ENCODE measurements at places on chromosomes 7 and 10. TPM values are rescaled to one million over a fixed set of nuclear protein-coding genes. Genes with fewer than 3 reads are reported as not detected.

Gene CUZD1
- 1.5 TPM for total RNA-seq

Gene PDE1C
- total RNA-seq, result 5.6 TPM

Gene SPAG6
- not detected for total RNA-seq

Gene ATRNL1
- total RNA-seq, result 0.30 TPM

Gene FEZF1
- total RNA-seq, result not detected

Gene IFIT5
- total RNA-seq, result 8.0 TPM
